ENCODE measurements at places on chromosomes 2 and 18.

- DNase-seq, result no peak
Measured at GRCh38 chr2:74748665-74749064, 85.3 kb upstream of the HK2 start.

DNA sequence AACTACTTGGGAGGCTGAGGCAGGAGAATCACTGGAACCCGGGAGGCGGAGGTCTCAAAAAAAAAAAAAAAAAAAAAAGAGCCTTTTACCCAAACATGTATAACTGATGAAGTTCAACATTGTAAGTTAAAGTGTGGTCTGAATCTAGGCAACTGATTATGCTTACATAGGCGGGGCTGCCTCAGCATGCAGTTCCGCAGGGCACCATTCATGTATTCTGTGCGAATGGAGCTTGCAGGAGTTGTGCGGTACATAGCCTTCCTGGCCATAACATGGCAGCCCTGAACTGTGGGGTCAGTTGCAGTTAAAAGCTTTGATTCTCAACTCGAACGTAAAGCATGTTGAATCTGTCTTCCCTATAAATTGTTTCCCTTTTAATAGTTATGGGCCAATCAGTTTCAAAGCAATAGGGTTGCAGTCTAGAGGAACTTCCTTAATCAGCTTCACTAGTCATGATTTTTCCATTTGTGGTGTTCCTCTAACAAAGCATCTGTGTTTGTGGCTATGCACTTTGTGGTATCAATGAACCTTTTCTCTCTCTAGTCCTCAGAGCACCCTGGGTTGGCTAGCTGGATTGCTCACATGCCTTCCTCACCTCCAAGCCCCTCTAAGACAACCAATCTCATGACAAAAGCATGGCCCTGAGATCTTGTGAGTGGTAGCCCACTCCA is 30.6 kb upstream of the CEP68 start:
- DNase-seq, result no peak

DNA sequence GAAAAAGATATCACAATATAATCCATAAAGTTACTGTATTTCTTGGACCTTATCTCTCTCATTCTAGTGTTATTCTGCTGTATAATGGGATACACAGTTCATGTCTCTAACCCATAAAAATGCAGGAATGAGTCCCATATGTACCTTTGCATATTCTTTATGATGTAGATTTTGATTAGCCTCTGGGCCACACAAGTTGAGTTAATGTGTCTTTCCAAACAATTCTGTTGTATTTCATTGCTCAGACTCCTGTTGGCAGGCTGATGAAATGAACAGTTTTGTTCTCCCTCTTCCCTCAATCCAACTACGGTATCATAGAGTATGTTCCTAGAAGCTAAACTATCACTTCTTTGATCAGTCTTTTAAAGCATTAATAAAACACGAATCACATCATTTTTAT is 113.2 kb upstream of the SATB2 start:
- no peak for DNase-seq

DNA sequence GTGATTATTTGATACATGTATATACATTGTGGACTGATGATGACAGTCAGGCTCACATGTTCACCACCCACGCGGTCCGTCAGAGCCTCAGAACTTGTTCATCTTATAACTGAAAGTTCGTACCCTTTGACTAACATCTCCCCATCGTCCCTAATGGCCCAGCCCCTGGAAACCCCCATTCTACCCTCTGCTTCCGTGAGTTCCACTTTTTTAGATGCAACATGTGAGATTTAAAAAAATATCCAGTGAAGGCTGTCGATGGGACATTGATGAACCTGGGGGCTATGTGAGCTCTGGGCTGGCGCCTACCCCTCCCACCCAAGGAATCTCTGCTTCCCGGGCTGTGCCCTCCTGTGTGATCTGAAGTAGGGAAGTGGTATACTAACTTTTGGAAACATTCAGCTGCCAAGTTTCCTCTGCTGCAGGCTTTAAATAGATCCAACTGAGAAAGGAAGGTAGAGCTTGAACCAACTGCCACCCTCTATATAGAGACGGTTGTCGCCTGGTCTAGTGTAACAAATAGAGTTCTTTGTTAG is 163.8 kb downstream of the FAM210A start:
- no peak for DNase-seq

DNA sequence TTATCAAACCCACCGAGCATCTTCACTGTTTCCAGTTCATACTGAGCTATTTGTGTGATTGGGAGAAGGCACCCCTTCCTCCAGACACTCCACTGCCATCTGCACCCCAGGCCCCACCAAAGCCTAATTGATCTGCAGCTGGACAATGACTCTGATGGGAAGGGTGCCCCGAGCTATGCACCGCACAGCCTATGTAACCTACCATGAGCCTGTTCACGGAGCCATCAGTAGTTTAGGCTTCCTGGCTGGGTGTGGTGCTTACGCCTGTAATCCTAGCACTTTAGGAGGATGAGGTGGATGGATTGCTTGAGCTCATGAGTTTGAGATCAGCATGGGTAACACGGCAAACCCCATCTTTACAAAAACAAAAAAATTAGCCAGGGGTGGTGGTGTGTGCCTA is 17.8 kb upstream of the ASAP2 start:
- no peak for DNase-seq

DNA sequence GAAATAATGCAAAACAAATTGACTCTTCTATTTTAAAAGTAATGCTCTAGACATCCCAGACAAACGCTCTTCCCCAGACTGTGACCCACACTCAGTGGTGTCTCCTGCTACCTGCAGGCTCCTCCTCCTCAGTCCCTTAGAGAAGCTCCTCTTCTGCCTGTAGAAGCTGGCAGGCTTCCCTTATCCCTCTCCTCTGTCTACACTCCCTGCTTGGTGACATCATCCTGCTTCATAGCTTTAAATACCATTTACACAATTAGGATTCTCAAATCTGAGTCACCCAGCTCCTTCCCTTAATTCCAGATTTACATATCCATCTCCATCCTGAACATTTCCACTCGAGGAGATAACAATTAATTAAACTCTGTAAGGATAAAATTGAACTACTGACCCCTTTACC is 167.9 kb downstream of the FBXO15 start:
- no peak for DNase-seq

- DNase-seq, result no peak
Measured at GRCh38 chr2:21195326-21195725, 71.6 kb downstream of the TDRD15 start.

- no peak for DNase-seq
Measured at GRCh38 chr2:144249035-144249637, 270.8 kb downstream of the ZEB2 start.

- DNase-seq, result no peak
Measured at GRCh38 chr2:50395605-50396297, 636.2 kb downstream of the NRXN1 start.

GRCh38 chr2:32752205-32752604 is 124.4 kb downstream of the TTC27 start:
- no peak for DNase-seq

Data from activated CD8-positive, alpha-beta memory T cell treated with anti-CD3 and anti-CD28 coated beads for 1 hour (primary cell).